ENCODE measurements at places on chromosomes 3 and 15.

DNA sequence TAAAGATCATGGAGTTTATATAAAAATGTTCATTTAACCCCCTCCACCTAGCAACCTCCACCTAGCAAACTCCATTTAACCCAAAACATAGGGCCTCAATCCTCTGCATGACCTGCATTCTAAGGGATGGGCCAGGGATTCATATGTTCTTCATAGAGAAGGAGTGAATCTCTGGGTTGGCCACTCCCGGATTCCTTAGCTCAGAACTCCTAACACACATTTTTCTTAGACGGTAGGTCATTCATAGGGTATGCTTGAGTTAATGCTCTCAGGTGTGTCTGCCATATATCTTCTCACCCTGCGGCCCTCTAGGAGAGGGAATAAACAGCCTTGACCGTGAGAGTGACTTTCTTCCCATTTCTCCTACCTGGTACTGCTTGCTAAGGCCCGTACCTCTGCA, 102.0 kb upstream of the IGSF10 start:
- DNase-seq, result no peak

- no peak for DNase-seq
Measured at GRCh38 chr3:52043750-52044149, 12.6 kb downstream of the DUSP7 start.

DNA sequence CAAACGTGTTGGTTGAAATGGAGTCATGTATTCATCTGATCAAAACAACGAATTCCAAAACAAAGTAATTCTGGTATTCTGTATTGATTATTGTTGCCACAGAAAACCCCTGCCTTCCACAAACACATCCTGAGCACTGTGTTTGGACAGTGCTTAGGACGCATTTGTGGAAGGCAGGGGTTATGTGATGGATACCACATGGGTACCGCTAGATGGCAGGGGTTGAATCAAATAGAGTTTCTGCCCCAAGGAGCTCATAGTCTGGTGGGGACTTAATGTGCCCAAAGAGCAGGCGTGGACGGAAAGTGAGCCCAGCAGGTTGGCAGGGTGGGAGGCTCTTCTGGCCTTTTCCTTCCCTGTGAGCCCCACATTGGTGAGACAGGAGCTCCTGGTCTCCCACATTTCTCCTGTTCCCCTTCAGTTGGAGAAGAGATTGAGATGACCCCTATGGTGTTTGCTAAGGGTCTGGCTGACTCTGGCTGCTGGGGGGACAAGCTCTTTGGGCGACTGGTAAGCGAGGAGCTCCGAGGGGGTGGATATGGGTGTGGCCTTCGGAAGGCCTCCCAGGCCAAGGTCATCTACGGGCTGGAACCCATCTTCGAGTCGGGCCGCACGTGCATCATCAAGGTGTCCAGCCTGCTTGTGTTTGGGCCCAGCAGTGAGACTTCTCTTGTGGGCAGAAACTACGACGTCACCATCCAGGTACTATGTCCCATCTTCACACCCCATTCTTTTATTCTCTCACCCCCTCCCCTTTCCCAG, 22.1 kb upstream of the SLC28A1 start:
- peak; percentile 32 for DNase-seq

DNA sequence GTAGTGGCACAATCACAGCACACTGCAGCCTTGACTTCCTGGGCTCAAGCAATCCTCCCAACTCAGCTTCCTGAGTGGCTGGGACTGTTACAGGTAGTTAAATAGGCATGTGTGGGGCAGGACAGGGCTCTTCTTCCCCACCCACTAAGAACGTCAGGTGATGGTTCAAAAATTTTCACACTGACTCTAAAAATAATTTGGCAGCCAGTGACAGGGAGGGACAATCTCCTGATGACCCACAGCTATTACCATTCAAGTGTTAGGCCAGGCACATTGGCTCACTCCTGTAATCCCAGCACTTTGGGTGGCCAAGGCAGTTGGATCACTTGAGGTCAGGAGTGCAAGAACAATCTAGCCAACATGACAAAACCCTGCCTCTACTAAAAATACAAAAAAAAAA, 12.2 kb upstream of the TRMT10C start:
- DNase-seq, result no peak

DNA sequence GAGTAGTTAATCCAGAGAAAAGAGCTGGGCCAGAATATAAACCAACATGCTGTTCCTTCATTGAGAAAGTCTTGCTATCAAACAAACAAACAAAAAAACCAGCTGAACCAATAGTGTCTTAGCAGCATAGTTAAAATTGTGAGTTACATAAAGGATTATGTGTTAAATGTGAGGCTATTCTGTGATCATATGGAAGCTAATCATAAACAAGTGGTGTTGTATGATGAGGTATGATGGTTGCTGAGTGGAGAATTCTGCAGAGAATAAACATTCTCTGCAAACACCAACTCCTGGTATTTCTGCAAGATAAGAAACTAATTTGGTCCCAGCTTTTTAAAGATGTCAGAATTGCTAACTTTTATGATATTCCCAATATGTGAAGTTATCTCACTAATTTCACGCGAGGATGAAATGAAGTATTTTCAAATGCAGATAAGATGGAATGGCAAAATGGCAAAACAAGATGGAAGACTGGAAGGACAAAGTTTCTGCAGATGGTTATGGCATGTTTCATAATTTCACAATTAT, 22.9 kb upstream of the SPESP1 start:
- no peak for DNase-seq

- no peak for DNase-seq
Measured at GRCh38 chr3:157107644-157108133, 52.3 kb downstream of the CCNL1 start.

GRCh38 chr15:29570121-29570947, 251.9 kb downstream of the TJP1 start:
- no peak for DNase-seq

DNA sequence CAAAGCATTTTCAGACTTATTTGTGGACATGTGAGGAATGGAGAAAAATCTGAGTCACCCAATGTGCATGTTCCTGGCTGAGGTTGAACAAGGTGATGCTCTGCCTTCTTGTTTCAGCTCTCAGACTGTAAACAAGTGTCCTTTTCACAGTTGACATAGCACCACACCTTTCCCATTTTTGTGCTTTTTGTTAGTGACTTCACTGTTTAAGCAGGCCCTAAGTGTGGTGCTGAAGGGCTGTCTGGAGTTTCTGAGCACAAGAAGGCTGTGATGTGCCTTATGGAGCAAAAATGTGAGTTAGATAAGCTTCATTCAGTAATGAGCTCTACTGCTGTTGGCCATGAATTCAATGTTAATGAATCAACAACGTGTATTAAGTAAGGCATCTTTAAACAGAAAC, 20.4 kb downstream of the ABI3BP start:
- DNase-seq, result peak; percentile 3

DNA sequence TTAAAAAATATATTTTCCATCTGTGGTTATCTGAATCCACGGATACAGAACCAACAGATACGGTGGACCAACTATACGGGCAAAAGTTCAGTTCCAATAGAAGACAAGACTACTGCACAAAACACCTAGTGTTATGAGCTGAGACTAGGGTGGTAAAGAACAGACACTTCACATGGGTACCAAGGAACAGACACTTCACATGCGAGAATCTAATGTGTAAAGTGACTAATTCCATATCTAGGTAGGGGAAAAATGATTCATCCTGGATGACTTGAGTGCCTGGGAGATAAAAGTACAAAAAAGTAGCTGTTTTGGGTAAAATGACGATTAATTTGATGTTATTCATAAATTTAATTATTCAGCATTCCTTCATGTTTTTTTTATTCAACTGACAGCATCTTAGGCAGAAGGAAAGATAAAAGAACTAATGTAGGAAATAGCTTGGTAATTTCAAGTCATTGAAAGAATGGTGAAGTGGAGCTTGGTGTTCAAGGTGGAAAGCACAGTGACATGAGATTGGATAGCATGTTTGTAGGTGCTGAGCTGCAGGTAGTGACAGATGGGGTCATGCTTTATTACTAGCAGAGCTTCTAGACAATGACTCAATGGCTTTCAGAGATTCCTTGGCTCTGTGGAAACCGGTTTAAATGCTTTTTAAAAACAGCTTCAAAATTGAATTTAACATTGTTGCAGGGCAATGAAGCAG, 5.2 kb downstream of the CD200 start:
- peak; percentile 29 for DNase-seq

GRCh38 chr3:82800248-82800647, 1038.8 kb upstream of the GBE1 start:
- DNase-seq, result no peak

DNA sequence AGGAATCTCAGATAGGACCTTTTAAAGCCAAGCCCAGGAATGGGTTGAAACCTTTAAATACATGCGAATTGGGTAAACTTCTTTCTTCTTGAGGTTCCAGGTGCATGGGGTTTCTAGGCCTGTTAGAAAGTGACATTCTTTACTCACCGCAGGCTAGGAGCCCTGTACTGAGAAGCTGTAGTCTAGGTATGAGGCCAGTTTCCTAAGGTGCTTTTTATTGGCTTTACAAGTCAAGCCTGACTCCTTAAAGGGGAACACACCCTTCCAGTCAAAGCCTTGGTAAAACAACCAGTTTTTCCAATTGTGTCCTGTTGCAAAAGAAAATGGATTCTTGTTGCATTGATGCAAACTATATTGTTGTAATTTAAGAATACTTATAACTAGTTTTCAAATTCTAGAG, 76.1 kb upstream of the ATP11B start:
- no peak for DNase-seq

GRCh38 chr3:184196536-184196935, 10.5 kb downstream of the ABCF3 start:
- no peak for DNase-seq

DNA sequence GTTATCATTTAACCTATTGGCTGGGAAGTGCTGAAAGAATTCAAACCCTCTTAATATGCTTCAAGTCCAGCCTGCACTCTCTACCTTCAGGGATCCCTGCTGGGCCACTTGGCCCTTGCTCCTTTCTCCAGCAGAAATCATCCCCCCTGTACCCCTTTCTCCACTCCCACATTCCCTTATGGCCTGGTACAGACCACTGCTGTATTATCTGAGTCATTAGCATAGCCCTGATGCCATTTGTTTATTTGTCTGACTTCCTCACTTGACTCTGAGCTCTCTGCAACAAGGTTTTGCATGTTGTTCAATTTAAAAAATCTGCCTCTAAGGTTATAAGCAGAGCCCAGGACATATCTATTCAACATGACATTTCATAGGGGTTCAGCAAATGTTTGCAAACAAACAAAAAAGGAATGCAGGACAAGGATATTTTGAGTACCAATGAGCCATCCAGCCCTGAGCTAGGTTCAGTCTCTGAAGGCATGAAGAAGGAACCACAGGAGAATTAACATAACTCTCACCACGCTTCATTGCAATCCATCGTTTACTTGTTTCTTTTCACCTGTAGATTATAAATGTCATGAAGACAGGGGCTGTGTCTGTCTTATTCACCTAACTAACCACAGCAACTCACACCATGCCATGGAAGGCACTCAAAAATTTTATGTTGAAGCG, 26.6 kb upstream of the HES1 start:
- DNase-seq, result no peak

- DNase-seq, result peak; percentile 36
Measured at GRCh38 chr3:145936971-145937370, 224.0 kb downstream of the PLOD2 start.

- no peak for DNase-seq
Measured at GRCh38 chr15:90814191-90814821, 54.1 kb upstream of the FURIN start.

DNA sequence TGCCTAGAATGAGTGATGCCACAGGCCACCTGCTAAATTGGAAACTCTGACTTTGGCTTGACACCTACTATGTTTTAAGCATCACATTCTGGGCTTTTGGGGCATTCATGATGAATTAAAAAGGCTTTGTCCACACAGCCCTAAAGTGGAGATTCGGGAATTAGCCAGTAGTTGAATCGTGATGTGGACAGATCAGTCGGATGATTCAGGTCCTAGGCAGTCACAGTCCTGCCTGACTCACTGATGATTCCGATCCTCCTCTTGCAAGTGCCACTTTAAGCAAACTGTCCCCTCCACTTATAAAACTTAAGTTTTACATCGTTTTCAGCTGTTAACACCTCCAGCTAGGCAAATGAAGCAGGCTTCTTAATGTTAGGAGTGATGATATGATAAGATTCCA, 75.3 kb downstream of the SYNPR start:
- DNase-seq, result peak; percentile 34

DNA sequence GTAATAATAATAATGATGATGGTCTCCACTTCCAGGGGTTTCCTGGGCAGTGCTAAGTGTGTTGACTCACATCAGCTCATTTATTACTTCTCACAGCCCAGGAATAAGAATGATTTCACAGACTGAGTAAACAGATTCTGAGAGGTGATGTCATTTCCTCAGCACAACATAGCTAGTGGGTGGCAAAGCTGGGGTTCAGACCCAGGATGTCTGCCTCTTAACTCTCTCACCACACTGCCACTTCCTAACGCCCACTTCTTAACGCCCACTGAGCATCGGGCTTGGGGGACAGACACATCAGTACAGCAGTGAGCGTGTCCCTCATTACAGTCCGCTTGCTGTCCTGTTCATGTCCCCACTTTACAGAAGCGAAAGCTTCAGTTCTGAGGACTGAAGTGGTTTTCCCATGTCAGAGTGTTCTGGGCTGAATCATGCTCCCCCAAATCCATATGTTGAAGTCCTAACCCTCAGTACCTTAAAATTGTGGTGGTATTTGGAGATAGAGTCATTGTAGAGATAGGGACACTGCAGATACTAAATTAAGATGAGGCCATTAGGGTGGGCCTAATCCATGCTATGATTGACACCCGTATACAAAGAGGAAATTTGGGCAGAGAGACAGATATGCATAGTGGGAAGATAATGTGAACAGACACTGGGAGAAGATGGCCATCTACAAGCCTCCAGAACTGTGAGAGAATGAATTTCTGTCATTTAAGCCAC, 68.0 kb downstream of the ATP2B2 start:
- DNase-seq, result peak; percentile 64

GRCh38 chr15:39135989-39136388, 444.9 kb upstream of the THBS1 start:
- peak; percentile 74 for DNase-seq

DNA sequence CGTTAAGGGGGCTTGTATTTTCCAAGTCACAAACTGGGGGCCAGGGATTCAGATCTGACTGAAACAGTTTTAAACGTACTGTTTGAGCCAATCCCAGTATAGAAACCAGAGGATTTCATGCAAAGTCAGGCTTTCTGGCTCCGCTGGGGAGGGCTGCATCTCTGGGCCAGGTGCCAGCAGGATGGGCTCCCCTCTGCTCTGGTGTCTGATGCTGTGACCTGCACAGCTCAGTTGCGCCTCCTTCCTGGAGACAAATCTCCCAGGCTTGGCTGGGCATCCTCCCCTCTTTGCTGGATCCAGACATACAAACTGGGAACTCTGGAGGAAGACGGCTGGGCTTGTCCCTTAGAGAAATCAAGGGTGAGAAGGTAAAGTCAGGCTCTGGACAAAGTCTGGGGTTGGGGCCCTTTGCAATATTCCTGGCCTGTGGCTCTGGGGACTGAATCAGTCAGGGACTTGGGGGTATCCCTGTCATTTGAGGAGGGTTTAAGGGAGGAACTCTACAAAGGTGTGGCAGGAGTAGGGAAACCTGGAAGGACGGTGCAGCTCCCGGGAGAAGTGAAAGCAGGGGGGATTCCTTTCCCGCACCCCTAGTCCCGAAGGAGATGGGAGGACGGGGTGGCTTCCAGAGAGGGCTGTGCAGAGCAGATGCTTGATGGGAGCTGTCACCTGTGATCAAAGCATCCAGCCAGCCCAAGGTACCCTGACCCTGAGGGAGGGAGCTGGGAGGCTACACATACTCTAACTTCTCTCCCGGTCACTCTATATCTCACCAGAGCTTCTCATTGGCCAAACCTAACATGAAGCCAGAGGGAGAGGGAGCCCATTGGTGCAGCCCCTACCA, 114.8 kb upstream of the ATP2B2 start:
- DNase-seq, result no peak
